ENCODE measurements at places on chromosomes 6 and 20.

- DNase-seq = no peak
These were observed 29.4 kb downstream of the PHIP start for GRCh38 chr6:79048611-79049010.

DNA sequence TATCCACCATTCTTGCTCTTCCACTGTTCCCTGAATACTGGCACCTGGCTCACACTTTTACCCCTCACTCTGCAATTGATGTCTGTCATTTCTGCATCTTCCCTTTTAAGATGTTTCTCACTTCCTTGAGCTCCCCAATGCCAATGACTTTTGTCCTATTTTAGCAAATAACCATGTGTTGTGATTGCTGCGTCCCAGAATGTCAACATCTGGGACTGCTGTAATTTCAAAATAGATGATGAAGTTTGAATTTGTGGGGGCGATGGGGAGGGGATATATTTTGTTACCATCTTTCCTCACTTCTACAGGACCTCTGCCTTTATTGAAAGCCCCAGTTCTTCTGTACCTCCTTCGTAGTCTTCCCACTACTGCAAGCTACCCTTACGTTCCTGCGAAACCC lies 40.0 kb upstream of the ADGRF5 start:
- no peak for DNase-seq

GRCh38 chr6:146337376-146337775 lies 206.3 kb upstream of the RAB32 start:
- no peak for DNase-seq

DNA sequence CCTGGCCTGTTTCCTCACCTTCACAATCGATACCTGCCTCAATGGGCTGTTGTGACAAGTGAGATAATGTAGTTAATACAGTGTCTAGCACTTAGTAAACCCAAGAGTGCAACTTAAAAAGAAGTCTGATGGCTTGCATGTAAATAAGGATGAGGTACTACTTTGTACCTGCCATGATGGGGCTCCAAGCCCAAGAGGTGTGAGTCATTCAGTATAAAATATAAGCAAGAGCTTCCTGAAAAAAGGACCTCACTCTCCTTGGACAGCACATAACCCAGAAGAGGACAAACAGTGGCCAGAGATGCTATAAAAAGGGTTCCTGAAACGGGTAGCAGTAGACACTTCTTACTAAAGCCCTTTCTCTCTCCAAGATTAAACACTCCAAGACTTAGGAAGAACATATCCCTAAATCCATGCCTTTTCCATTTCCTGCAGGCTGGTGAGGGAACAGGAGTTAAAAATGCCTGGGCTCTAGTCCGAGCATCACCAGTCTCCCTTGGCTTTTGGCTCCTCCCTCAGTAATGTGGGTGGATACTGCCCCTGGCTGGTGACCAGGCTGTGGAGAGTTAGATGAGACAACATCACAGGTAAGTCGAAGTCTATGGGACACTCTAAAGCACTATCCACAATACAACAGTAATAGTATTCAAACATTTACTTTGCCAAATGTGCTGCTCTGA lies 4.3 kb downstream of the UBE2V1 start:
- DNase-seq = no peak

GRCh38 chr6:5737460-5737859 lies 269.3 kb downstream of the NRN1 start:
- no peak for DNase-seq

DNA sequence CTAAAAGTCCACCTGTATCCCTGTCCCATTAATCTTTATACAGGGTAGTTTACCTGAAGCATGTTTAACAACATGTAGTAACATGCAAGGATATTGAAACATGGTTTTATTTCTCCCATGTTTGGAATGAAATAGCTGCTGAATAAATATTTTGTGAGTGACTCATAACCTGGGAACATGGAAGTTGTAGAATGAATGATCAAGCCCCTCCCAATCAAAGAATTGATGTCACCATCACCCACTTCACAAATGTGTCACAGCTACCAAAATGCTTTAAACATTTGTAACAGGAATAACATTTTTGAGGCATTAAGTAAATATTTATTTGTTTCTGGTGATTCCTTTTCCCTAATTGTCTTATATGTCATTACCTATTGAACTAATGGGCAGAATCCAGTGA lies 58.9 kb upstream of the TNFAIP3 start:
- no peak for DNase-seq

DNA sequence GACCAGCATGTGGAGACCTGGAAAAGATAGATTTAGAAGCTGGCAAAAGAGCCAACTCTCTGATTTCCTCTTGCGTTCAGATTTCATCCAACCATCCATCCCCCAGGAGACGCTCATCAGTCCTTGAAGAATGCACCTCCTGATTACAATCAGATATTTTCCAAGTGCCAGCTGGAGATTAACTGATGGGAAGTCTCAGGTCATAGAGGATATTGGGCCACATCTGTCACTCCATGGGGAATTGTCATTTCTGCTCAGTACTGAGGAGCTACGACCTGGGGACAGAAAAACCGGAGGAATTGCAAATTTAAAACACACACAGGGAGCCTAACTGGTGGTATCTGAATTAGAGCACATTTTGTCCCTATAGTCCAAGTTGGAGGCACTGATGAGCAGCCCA lies 496.2 kb upstream of the SULF2 start:
- peak; percentile 54 for DNase-seq

- no peak for DNase-seq
These were observed 89.9 kb downstream of the PDE7B start for GRCh38 chr6:135941275-135942025.

GRCh38 chr6:125444006-125444923 lies 142.5 kb upstream of the HDDC2 start:
- DNase-seq = no peak

Measured in eye (tissue), 1 donor.